Right renal pelvis (tissue), 4 donors: ENCODE measurements at places on chromosomes 4 and X. TPM values are rescaled to one million over a fixed set of nuclear protein-coding genes. Genes with fewer than 3 reads are reported as not detected.

GRCh38 chr4:183600189-183600685 lies 58.7 kb downstream of the RWDD4 start:
- DNase-seq = no peak

DNA sequence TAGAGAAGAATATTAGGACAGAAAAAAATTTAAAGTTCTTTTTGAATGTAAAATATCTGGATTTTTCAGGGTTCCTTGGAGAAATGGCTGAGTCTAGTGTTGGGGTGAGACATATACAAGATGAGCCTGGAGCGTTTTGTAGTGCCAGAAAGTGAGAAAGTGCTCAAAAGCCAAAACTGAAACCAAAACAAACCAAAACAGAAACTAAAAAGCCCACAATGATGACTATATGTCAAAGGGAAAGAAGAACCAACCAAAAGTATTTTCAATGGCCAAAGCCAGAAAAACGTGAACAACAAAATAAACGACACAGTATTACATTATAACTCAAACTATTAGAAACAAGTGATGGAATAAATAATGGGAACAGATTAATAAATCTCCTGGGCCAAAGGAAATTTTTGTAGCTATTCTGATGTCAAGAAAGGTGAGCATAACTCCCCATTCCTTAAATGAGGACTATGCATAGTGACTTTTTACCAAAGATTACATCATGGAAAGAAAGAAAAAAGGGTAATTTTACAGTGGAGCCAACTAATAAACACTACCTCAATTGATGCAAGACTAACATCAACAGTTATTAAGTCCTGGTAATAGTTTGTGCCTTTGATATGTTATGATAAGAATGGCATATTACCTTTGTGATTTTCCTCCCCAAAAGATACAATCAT lies 1137.6 kb downstream of the C4orf33 start:
- no peak for DNase-seq

The SHOX gene
- polyA plus RNA-seq = not detected

DNA sequence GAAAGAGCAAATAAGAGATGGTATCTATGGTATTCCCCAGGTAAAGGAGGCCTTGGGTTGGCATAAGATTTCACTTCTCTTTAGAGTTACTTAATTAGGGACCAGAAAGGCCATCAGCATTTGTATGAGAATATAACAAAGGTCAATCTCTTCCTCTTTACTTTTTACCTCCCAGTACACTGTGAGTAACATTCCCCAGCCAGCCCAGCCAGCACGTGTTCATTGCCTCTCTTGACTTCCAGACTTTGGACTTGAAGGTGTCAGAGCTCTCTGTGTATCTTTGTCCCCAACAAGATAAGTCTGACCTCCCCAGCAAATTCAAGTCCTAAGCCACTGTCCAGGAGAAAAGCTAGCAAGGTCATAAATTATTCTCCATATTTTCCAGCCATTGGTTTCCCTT lies 110.5 kb downstream of the AR start:
- no peak for DNase-seq

DNA sequence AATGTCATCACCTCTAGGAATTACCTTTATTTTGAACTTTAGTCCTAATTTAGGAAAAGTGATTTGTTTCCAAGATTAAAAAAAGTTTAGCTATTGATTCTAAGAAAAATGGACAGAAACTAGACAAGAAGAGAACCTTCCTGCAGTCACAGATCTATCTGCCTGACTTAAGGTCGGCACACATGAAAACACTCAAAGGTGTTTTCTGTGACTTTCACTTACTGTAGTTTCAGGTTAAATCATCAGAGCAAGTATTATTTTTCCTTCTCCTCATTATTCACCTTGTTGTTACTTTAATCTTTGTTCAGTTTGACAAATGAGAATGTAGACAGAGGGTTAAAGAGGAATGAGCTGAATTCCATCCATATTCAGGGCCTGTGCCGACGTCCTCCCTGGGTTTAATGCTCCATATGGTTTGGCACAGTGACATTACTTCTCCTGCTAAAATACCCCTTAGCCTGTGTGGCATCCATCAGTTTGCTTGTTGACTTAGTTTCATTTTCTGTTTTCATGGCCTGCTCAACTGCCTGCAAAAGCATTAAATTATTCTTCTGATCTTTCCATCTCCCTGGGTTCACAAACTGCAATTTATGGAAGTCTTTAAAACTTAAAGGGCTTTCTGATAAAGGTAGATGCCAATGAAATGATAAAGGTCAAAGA lies 352.7 kb downstream of the NKX6-1 start:
- DNase-seq = no peak
